Osteoblast (primary cell): ENCODE measurements at places on chromosomes 3 and 15. TPM values are rescaled to one million over a fixed set of nuclear protein-coding genes. Genes with fewer than 3 reads are reported as not detected.

The CHRFAM7A gene
- under 0.01 and 0.72 TPM in 2 replicates for total RNA-seq

The UTS2B gene
- total RNA-seq: 0.59 and 1.1 TPM in 2 replicates

The BCHE gene
- not detected in 2 replicates for total RNA-seq

The OXTR gene
- 2.5 and 6.2 TPM in 2 replicates for total RNA-seq

The ANKUB1 gene
- under 0.01 TPM in 1 of 2 replicates, not detected in the other for total RNA-seq

The GPR149 gene
- total RNA-seq: not detected in 2 replicates

The SHF gene
- 3.3 and 4.1 TPM in 2 replicates for total RNA-seq

The TP63 gene
- total RNA-seq: 1.8 and 2.4 TPM in 2 replicates

- H3K36me3 ChIP-seq: no peaks in the 10 kb centered on the region
- H3K4me1 ChIP-seq: no peaks in the 10 kb centered on the region
- no peak overlapping the region for H3K27ac ChIP-seq
- peak; percentile 85 for DNase-seq
- no peaks in the 10 kb centered on the region for H3K27me3 ChIP-seq
These were observed 17.5 kb downstream of the SLC12A8 start for GRCh38 chr3:125194849-125195601.

- no peak overlapping the region for H3K27ac ChIP-seq
- peak; percentile 34 for DNase-seq
- no peak overlapping the region for H3K4me3 ChIP-seq
- no peaks in the 10 kb centered on the region for H3K4me1 ChIP-seq
These were observed 100.0 kb upstream of the IQSEC1 start for GRCh38 chr3:13173186-13173585.

DNA sequence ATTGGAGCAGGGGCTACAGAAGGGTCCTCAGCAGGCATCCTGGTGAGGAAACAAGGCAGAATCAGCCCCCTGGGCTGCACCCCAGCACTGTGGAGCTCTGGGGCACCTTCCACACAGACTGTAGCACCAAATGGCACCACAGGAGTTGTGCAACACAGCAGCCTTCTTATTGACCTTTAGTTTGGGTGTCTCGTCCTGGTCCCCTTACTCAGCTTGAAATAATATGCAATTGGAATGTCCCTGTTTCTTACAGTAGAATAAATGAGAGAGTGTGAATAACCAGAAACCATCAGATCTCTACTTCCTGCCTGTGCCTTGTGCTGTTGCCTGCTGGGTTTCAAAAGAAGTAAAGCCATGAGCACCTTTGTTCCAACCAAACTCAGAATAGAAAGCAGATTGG is 44.5 kb downstream of the RPLP1 start:
- no peak for DNase-seq
- peaks cover 10% of the 10 kb centered on the region for H3K27me3 ChIP-seq
- H3K27ac ChIP-seq: no peak overlapping the region
- no peaks in the 10 kb centered on the region for H3K4me1 ChIP-seq

- H3K4me1 ChIP-seq: peaks cover 19% of the 10 kb centered on the region
- peak; percentile 79 for DNase-seq
- H3K36me3 ChIP-seq: no peaks in the 10 kb centered on the region
- H3K27me3 ChIP-seq: no peaks in the 10 kb centered on the region
- no peak overlapping the region for H3K4me3 ChIP-seq
These were observed 44.6 kb downstream of the FMN1 start for GRCh38 chr15:33149919-33150318.

DNA sequence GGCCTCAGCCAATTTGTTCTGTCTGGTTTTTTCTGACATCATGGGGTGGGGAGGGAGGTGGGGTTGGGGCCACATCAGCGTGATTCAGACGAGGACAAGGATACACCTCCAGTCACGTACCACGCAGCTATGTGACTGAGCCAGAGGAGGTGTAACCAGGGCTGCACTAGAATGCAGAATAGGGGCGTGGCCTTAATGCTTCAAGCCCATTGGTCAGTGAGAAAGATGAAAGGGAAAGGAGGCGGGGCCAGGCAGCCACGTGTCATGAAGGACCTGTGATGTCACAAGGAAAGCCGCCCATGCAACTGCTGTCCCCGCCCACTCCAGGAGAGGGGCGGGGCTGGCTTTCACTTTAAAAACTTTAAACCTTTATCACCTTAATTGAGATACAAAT is at the start of gene GOLGA6L2:
Gene GOLGA6L2, minus strand, starts transcription at position 137 of the 394 bp plus-strand sequence. Its CDS starts 62 bp downstream, at position 75.
- H3K36me3 ChIP-seq: no peaks in the 10 kb centered on the region
- no peak within 1 kb of the TSS for H3K27ac ChIP-seq
- no peaks in the 10 kb centered on the region for H3K27me3 ChIP-seq
- no peaks in the 10 kb centered on the region for H3K4me1 ChIP-seq
- H3K4me3 ChIP-seq: no peak within 1 kb of the TSS
- no peak for DNase-seq

DNA sequence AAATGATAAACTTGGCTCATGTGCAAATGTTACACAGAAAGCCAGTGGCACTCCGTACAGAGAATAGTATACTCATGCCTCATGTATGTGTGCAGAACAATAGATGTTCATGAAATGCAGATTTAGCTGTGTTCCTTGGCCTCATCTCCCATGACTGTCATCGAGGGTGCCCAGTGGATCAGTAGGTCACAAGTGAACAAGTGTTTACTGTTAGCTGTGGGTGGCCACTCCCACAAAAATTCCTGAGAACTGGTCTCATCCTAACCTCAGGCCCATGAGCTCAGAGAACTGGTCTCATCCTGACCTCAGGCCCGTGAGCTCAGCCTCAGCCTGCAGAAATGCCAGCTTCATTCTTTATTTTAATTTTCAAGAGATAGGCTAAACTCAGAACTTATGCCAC is 124.1 kb downstream of the GADL1 start:
- DNase-seq: peak; percentile 76
- H3K4me3 ChIP-seq: no peak overlapping the region
- peaks cover 12% of the 10 kb centered on the region for H3K4me1 ChIP-seq
- H3K27me3 ChIP-seq: peaks cover 2% of the 10 kb centered on the region
- no peak overlapping the region for H3K27ac ChIP-seq
- H3K36me3 ChIP-seq: no peaks in the 10 kb centered on the region

DNA sequence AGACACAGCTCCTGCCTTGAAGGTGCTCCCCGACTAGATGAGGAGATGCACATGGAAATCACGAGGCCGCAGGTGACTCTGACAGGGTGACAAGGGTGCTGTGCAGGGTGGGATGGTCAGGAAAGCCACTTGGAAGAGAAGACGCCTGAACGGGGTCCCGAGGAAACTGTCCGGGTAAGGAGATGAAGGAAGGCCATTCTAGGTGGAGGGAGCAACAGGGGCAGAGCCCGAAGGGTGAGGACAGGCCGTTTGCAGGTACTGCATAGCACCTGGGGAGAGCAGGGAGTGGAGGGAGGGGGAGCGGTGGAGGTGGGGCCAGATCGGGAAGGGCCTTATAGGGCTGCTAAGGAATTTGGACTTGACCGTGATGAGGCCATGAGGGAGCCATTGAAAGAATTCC is 105.6 kb upstream of the DLG1 start:
- DNase-seq: no peak
- H3K36me3 ChIP-seq: no peaks in the 10 kb centered on the region
- H3K27ac ChIP-seq: no peak overlapping the region
- no peak overlapping the region for H3K4me3 ChIP-seq
- peaks cover 6% of the 10 kb centered on the region for H3K4me1 ChIP-seq

GRCh38 chr3:54853573-54854404 is 74.1 kb downstream of the LRTM1 start:
- peak; percentile 89 for DNase-seq
- peak overlapping the region; percentile 23 for H3K27ac ChIP-seq
- H3K4me1 ChIP-seq: peaks cover 5% of the 10 kb centered on the region
- peaks cover 7% of the 10 kb centered on the region for H3K27me3 ChIP-seq
- no peaks in the 10 kb centered on the region for H3K36me3 ChIP-seq

DNA sequence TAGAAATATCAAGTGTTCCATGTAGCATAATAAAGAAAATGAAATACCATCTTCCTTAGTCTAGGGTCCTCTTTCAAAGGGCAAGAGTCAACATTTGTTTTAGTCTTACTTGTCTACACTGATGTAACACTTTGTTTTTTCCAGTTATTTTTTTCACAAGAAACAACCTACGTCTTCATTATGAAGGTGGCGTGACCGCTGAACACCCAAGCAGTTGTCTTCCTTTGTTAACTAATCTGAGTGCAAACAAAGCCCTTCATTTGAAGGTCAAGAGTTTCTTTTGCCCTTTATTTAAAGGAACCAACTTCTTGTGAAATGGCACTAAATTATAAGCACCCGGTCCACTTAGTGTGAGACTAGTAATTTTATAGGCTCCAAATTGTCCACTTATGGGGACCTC is 73.2 kb downstream of the CD47 start:
- no peak overlapping the region for H3K4me3 ChIP-seq
- peaks cover 14% of the 10 kb centered on the region for H3K27me3 ChIP-seq

- H3K36me3 ChIP-seq: no peaks in the 10 kb centered on the region
- H3K4me3 ChIP-seq: no peak overlapping the region
- no peaks in the 10 kb centered on the region for H3K4me1 ChIP-seq
- no peak overlapping the region for H3K27ac ChIP-seq
These were observed 1311.4 kb downstream of the ROBO2 start for GRCh38 chr3:78351334-78351733.

DNA sequence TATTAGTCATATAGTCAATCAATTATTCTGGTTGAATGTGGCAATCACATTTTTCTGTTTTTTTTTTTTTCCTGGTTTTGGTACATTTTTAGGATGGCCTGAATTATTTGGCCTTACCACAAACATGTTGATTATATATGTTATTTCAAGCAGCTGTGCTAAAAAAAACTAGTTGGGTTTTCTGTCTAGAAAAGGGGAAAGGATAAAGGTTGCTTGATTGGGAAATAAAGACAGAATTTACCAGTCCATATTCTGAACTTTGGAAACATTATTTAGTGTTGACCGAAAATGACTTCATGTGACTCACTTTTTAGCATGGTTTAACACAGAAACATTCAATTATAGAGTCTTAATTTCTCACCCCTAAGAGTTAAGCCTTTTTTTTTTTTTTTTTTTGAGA is 8.1 kb downstream of the MORF4L1 start:
- H3K27ac ChIP-seq: no peak overlapping the region
- H3K4me1 ChIP-seq: peaks cover 55% of the 10 kb centered on the region
- no peak for DNase-seq
- peaks cover 51% of the 10 kb centered on the region for H3K36me3 ChIP-seq
- H3K27me3 ChIP-seq: no peaks in the 10 kb centered on the region

DNA sequence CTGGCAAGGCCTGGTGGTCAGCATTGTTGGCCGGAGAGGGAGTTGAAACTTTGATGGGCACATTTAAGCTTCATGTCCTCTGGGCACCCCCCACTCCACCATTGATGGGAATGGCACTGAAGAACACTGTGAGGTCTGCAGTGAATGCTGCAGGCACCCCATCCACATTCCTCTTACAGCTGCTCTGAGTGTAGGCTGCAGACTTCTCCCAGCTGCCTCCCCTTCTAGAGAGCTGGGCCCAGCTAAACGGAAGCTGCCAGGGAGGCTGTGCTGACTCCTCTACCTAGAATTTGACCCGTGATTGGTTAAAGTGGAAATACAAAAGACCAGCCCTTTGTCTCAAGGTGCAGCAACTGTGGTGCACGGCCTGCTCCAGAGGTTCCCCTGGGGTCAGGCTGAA is 10.6 kb downstream of the TMEM158 start:
- H3K36me3 ChIP-seq: no peaks in the 10 kb centered on the region
- peaks cover 13% of the 10 kb centered on the region for H3K4me1 ChIP-seq
- DNase-seq: no peak
- H3K27ac ChIP-seq: no peak overlapping the region
- no peak overlapping the region for H3K4me3 ChIP-seq

DNA sequence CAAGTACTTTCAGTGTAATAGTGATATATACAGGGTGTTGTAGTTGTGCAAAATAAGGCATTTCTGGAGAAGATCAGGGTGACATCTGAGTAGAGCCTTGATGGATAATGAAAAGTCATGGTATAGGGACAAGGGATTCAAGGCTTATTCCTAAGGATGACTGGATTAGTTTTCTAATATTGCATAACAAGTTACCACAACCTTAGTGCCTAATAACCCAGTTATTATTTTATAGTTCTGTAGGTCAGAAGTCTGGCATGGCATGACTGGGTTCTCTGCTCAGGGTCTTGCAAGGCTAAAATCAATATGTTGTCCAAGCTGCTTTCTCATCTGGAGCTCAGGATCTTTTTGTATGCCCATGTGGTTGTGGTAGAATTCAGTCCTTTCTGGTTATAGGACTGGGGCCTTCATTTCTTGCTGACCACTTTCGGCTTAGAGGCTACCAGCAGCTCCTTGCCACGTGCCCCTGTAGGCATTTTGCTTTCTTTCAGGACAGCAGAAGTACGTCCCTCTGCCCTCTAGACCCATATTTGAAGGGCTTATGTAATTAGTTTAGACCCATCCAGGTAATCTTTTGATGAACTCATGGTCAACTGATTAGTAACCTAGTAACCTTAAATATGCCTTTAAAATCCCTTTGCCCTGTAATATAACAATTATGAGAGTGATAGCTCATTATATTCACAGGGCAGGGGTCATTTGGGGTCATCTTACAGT is 73.2 kb upstream of the LRRFIP2 start:
- H3K27me3 ChIP-seq: no peaks in the 10 kb centered on the region
- no peak overlapping the region for H3K4me3 ChIP-seq
- peaks cover 39% of the 10 kb centered on the region for H3K4me1 ChIP-seq
- no peak for DNase-seq

DNA sequence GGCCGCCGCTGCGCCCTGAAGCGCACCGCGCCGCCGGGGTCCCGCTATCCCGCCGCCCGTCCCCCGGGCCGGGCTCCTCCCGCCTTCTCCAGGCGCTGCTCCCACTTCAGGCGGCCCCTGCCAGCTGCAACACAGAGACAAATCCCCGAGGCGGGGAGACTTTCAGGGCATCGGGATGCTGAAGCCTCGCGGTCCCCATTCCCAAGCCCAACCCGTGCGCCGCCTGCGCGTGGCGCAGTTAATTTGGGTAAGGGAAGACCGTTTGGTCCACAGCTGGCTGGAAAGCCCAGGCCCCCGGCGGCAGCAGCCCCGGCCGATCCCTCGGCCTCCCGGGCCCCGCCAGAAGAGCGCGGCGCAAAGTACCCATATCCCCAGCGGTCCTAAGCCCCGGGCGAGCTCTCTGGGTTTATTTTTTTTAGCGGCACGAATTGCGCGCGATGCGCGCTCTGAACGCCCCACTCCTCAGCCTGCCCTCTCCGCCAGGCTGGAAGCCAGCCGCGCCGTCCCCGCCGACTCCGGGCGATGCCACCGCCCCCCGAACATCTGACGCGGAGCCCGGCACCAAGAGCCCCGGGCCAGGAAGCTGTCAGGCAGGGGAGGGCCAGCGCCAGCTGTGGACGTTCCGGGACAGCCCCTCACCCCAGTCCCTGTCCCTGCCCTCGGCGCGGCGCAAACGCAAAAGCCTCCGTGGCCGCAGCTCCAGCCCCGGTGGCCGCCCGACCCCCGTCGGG is 517 bp downstream of the FBN1 start:
- H3K36me3 ChIP-seq: peaks cover 37% of the 10 kb centered on the region
- DNase-seq: peak; percentile 75
- peak overlapping the region; percentile 93 for H3K4me3 ChIP-seq
- peaks cover 42% of the 10 kb centered on the region for H3K4me1 ChIP-seq
- H3K27ac ChIP-seq: peak overlapping the region; percentile 94

DNA sequence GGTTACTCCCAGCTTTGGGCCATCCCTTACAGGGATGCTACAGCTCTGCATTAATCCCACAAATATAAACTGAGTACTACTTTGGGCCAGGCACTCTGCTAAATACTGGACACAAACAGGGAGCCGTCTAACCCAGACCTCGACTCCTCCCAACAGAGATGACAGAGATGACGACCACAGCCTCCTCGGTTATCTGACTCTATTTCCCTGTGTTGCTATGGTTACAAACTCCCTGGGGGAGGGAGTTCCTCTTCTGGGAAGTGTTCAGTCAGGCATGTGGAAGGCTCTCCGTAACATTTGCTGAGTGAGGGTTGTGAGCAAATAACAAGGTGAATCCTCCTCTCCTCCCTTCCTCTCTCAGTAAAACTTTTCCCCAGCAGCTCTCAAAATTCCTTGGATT is 6.7 kb upstream of the CMTM7 start:
- DNase-seq: peak; percentile 82
- peaks cover 23% of the 10 kb centered on the region for H3K27me3 ChIP-seq
- H3K4me3 ChIP-seq: no peak overlapping the region
- H3K36me3 ChIP-seq: no peaks in the 10 kb centered on the region
- no peaks in the 10 kb centered on the region for H3K4me1 ChIP-seq

- H3K36me3 ChIP-seq: no peaks in the 10 kb centered on the region
- no peak overlapping the region for H3K4me3 ChIP-seq
- H3K4me1 ChIP-seq: no peaks in the 10 kb centered on the region
These were observed 236.9 kb upstream of the KBTBD8 start for GRCh38 chr3:66761093-66761780.
